Spinal cord (tissue), 10 donors: ENCODE measurements at places on chromosomes 12 and 14. TPM values are rescaled to one million over a fixed set of nuclear protein-coding genes. Genes with fewer than 3 reads are reported as not detected.

Gene SIX6
- total RNA-seq = not detected

Gene KRT83
- total RNA-seq = not detected

- no peak for DNase-seq
Observed at GRCh38 chr12:128120035-128120434, 146.9 kb upstream of the TMEM132C start.

- no peak for DNase-seq
Observed at GRCh38 chr12:45338272-45338671, 122.4 kb downstream of the ANO6 start.

GRCh38 chr14:95143808-95144620, 13.3 kb downstream of the DICER1 start:
- no peak for DNase-seq

- no peak for DNase-seq
Observed at GRCh38 chr12:96892104-96892503, 15.0 kb upstream of the NEDD1 start.

GRCh38 chr14:20743556-20743955, 2.1 kb upstream of the EDDM3A start:
- no peak for DNase-seq
